ENCODE measurements at places on chromosomes 6 and 20.

DNA sequence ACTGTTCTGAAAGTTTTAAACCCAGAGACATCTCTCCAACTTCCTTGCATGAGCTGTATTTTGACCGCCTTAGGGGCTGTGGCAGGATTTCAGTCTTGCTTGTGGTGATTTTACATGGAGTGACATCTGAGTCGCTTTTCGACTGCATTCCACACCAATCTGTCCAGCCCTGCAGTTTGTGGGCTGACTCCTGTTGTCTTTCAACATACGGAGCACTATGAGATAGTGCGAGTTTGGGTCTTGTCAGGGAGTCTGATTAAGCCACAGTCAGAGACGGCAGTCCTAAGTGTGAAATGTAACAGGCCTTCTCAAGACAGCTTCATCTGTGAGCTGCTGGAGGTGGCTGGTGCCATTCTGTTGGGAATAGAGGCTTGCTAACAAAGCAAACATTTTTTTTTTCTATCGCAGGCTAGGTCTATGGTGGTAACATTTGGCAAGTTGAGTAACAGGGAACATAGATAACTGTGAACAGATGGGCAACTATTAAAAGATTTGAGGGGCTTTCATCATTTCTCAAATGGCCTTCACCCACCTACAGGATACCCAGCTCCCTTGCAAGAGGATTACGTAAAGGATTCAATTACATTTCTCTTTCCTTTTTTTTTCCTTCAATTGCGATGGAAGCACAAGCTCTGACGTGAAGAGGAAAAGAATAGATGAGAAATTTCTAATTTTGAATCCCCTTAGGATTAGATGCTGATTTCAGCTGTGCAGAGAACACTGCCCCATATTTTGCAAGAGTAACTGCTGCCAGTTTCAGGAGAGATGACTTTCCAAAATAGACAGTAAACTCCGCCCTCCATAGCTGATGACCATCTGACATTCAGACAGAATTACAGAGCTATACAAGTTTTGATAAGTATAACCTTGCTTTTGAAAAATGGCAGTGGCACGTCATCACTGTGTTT, 25.1 kb downstream of the CAP2 start:
- DNase-seq = peak; percentile 36

- no peak for DNase-seq
Observed at GRCh38 chr6:160202411-160202810, 56.2 kb downstream of the SLC22A2 start.

DNA sequence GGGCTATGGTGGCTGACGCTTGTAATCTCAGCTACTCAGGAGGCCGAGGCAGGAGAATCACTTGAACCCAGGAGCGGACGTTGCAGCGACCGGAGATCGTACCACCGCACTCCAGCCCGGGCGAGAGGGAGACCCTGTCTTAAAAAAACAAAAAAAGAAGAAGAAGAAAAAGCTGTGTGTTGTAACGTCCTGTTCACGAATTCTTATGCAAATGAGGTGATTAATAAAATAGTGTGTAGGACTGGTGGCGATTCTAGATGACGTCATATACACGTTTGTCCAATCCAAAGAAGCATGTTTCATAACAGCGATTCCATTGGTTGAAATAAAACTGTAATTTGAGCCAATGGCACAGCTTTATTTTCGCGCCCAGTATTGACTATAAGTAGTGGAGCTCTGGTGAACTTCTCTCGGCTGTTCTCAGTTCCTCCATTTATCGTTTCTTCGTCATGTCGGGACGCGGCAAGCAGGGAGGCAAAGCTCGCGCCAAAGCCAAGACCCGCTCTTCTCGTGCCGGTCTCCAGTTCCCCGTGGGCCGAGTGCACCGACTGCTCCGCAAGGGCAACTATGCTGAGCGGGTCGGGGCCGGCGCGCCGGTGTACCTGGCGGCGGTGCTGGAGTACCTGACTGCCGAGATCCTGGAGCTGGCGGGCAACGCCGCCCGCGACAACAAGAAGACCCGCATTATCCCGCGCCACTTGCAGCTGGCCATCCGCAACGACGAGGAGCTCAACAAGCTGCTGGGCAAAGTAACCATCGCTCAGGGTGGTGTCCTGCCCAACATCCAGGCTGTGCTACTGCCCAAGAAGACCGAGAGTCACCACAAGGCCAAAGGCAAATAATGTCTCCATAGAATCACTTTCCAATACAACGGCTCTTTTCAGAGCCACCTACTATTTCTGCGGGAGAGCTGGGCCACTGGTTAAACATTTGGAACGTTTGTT, 47.0 kb downstream of the OR2B2 start:
- DNase-seq = peak; percentile 91

GRCh38 chr20:44348168-44348659, 7.3 kb upstream of the HNF4A start:
- no peak for DNase-seq

DNA sequence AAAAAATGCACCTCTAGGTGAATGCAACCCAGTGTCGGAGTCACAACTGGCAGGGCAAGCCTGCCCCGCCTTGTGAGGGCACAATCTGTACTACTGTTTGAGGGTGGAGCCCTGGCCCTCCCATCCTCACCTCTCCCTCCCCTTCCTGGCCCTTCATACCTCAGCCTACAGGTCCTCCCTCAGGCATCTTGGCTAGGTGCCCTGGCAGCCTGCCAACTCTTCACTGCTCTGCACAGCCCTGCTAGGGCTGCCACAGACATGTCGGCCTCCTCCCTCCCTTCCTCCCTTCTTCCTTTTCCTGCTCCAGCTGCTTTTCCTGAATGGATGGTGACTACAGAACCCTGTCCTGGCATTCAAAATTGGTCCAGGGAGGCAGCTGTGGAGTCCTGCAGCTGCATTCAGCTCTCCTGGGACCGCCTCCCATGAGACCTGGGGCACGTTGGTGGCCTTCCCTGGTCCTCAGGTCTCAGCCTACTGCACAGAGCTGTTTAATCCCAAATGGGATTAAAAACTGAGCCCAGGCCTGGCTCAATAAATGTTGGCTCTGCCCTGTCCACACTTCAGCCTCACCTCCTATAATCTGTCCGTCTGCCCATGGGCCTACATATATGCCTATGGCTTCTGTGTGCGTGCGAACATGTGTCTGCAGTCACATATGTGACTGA, 52.7 kb downstream of the CDH22 start:
- DNase-seq = no peak

Data from SJSA1 (cell line).